ENCODE measurements at places on chromosomes 7 and 10.

- DNase-seq, result no peak
These were observed 17.7 kb downstream of the ACSM6 start for GRCh38 chr10:95211606-95212279.

DNA sequence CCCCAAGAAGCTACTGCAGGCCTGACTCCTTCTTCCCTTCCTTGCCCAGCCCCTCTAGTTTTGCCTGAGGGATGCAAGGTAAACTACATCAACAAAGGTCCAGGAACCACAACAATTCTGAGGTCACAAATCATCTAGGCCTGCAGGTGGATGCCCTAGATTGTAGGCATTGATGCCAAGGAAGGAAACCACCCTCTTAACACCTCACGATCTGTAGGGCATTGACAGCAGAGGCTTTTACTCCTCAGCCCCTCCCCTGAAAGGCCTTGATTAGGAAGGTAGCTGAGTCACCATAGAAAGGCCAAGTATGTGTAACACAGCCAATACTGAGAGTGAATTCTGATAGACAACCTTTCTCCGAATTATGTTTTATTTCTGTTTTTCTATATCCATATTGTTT, 46.7 kb upstream of the FAM3C start:
- DNase-seq, result no peak

GRCh38 chr7:29139191-29139590, 7.1 kb downstream of the CPVL start:
- DNase-seq, result peak; percentile 74

DNA sequence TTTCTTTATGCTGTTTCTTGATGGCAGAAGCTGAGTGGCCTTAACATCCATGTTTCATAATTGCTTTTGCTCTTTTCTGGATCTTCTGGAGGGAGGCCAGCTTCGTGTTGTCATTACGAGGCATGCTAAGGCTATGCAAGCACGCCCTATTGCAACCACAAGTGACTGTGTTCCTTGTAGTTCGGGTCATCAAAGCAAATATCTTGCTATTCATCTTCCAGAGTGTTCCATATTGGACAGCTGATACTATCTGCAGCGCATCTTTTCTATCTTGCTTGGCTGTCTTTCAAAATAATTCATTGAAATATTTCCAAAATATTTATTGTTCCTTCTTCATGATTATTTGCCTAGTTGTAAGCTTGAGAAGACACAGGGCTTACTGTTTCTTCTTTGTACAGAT, 5.0 kb downstream of the EPHB6 start:
- peak; percentile 22 for DNase-seq

DNA sequence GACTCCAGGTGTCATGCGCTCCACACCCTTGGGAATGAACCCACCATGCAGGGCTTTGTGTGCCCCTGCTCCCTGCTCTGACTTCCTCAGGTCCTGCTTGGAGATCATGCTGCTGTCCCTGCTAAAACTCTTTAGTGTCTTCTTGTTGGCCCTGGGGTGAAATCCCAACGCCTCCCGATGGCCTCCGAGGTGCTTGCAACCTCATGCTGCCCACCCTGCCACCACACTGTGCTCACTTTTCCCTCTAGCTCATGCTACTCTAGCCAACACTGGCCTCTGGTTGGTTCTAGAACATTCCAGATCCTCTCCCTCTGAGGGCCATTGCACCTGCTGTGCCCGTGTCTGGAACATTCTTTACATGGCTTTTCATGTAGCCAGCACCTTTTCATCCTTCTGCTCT, 227.7 kb downstream of the ADAM12 start:
- DNase-seq, result no peak

- DNase-seq, result peak; percentile 24
These were observed 5.7 kb upstream of the GSTK1 start for GRCh38 chr7:143257501-143257900.

DNA sequence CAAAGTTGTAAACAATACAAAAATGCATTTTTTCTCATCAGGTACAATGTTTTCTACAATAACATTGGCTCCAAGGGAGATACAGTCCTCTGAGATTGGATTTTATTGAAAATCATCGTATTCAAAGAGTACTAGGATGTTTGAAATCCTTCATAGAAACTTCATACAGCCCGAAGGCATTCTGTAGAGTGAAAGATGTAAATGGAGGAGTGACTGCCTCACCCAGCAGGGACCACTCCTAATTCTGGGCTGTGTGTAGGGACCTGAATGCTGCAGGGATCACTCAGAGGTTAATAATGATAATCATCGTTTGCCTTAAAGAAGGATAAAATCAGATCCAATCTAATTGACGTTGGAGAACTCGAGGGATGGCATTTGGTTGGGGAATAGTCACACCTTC, 198.6 kb downstream of the HECW1 start:
- no peak for DNase-seq

- DNase-seq, result no peak
These were observed 4.2 kb downstream of the FGFR2 start for GRCh38 chr10:121594076-121594475.

GRCh38 chr10:35349389-35349915, 13.1 kb downstream of the CCNY start:
- DNase-seq, result no peak

GRCh38 chr7:134798155-134798554, 18.7 kb downstream of the CALD1 start:
- DNase-seq, result no peak

Measured in urothelium cell line (cell line).